Activated naive CD4-positive, alpha-beta T cell treated with anti-CD3 and anti-CD28 coated beads, Interleukin-2, amount 10 ng/mL, durations not matched to agents 5 hours and 36 hours (primary cell): ENCODE measurements at places on chromosomes 13 and 19. TPM values are rescaled to one million over a fixed set of nuclear protein-coding genes. Genes with fewer than 3 reads are reported as not detected.

The OR4F17 gene
- not detected for total RNA-seq

The GIPC3 gene
- 3.0 TPM for total RNA-seq

The TSSK6 gene
- total RNA-seq: 4.7 TPM

The DZIP1 gene
- not detected for total RNA-seq

The CLDND2 gene
- total RNA-seq: 1.9 TPM

The THSD1 gene
- total RNA-seq: 0.18 TPM

The ASF1B gene
- total RNA-seq: 80.3 TPM

The MTMR6 gene
- 20.1 TPM for total RNA-seq

The ZNF486 gene
- 9.0 TPM for total RNA-seq

The LRRC25 gene
- 0.28 TPM for total RNA-seq

The PPP2R1A gene
- total RNA-seq: 193 TPM

The APOE gene
- total RNA-seq: 0.31 TPM

The COL4A2 gene
- total RNA-seq: not detected

The LGALS13 gene
- not detected for total RNA-seq

The CEACAM1 gene
- 37.6 TPM for total RNA-seq

The TMIGD2 gene
- 50.3 TPM for total RNA-seq

The KLF5 gene
- total RNA-seq: 6.7 TPM

The C19orf33 gene
- total RNA-seq: not detected

The PCDH8 gene
- total RNA-seq: not detected

The PRR22 gene
- total RNA-seq: 4.9 TPM

The RAB3A gene
- total RNA-seq: 6.6 TPM

The ZNF559 gene
- 15.3 TPM for total RNA-seq

The PTH2 gene
- 1.4 TPM for total RNA-seq

The APC2 gene
- total RNA-seq: not detected

The ZNF441 gene
- 7.4 TPM for total RNA-seq

The CPB2 gene
- not detected for total RNA-seq

The KIR2DL4 gene
- not detected for total RNA-seq

The GTF3A gene
- total RNA-seq: 192 TPM

The ZNF534 gene
- total RNA-seq: not detected

The IL17D gene
- 0.17 TPM for total RNA-seq

The CD177 gene
- total RNA-seq: not detected

The ATP7B gene
- total RNA-seq: 0.71 TPM

The KL gene
- total RNA-seq: 0.20 TPM

The SH2D3A gene
- 43.9 TPM for total RNA-seq

The NRTN gene
- not detected for total RNA-seq

The ACER1 gene
- total RNA-seq: 0.40 TPM

The KCNRG gene
- 0.55 TPM for total RNA-seq

The SIAH3 gene
- total RNA-seq: 0.17 TPM

The THAP8 gene
- 5.7 TPM for total RNA-seq

The POP4 gene
- 80.1 TPM for total RNA-seq
